HuH-7.5 (cell line): ENCODE measurements at places on chromosomes 13 and 19.

DNA sequence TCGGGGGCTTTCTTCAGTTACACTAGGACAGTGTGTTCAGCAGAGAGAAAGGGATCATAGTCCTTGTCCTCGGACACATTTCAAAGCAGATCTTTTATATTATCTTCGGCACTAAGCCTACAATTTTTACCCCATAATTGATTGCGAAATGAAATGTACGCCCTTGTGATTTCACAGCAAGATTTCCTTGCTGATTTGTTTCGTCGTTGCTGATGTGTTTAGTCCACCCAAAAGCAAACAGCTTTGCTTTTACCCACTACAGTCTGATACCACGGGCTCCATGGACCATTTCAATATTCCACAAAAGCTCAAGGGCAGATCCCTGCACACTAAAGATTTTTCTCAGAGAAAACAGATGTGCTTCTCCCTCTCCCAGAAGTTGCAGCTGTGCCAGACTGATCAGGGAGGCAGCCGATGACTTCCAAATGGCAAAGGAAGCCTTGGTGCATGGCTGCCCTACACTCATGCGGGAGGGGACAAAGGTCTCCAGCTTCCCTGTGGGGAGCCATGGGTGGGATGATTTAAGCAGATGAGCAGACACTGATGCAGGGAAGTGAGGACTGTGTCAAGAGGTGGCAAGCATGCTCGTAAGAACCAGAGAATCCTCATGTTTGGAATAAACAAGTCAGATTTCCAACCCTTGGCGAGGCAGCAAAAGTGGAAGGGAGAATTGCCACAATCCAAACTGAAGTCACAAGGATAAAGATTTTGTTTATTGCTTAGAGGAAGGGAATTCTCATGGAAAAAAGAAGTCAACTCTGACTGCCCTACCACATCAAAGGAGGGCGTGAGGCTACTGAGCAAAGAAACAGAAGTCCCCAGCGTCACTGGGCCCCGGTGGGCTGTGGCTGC lies 81.1 kb downstream of the STK24 start:
- DNase-seq, result no peak

DNA sequence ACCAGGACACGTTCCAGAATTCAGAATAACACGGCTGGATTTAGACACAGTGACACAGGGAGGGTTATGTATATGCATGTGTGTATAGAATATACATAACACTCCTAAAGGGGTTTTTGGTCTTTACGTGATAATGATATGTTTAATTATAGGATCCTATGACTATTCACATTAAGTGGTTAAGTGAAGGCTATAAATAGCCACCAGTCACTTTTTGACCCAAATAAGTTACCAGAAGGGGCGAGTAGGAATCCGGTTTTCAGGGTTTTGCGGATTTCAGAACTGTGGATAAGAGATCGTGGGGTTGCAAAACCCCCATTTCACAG lies 6.9 kb downstream of the ANGPTL6 start:
- no peak for DNase-seq

- no peak for DNase-seq
Observed at GRCh38 chr19:35045667-35046300, 4.3 kb downstream of the HPN start.

DNA sequence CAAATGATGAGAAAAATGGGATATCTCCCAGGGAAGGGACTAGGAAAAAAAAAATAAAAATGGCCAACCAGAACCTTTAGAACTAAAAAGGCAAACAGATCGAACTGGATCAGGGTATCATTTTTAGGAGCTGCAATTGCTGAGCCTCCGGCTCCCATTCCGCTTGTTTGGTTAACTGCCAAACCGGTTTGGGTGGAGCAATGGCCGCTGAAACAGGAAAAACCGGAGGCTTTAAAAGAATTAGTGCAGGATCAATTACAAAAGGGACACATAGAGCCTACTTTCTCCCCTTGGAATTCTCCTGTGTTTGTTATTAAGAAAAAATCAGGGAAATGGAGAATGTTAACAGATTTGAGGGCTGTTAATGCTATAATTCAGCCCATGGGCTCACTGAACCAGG lies 12.7 kb upstream of the ZNF443 start:
- DNase-seq, result no peak

DNA sequence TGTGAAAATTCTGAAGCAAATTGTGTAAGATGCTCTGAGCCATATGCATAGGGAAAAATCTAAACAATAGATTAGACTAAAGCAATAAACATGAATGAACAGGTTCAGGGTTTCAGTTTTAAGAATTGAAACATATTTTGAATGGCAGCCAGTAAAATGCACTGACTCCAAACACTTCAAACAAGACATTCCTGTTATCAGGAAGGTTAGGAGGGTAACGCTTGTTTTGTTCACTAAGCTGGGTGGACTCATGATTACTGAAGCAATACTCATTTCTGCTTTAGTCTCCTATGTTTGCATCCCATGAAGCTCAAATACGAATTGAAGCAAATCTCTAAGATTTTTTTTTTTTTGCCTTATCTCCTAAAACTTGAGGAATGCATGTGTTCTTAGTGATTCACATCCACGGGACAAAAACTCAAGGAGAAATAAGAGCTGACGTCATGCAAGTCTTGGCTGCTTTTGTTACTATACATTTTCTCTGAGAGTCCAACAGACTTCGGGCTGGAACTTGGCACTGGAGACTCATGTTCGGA lies 29.1 kb upstream of the IGFL4 start:
- no peak for DNase-seq

GRCh38 chr13:66845393-66845792 lies 384.7 kb downstream of the PCDH9 start:
- DNase-seq, result no peak
